ENCODE measurements at places on chromosomes 3 and 15.

GRCh38 chr3:18446149-18446825 lies 21.1 kb upstream of the SATB1 start:
- DNase-seq: no peak

GRCh38 chr3:62451211-62451887 lies 78.0 kb upstream of the FEZF2 start:
- DNase-seq: no peak

GRCh38 chr15:76483018-76483417 lies 146.4 kb downstream of the ISL2 start:
- DNase-seq: no peak

DNA sequence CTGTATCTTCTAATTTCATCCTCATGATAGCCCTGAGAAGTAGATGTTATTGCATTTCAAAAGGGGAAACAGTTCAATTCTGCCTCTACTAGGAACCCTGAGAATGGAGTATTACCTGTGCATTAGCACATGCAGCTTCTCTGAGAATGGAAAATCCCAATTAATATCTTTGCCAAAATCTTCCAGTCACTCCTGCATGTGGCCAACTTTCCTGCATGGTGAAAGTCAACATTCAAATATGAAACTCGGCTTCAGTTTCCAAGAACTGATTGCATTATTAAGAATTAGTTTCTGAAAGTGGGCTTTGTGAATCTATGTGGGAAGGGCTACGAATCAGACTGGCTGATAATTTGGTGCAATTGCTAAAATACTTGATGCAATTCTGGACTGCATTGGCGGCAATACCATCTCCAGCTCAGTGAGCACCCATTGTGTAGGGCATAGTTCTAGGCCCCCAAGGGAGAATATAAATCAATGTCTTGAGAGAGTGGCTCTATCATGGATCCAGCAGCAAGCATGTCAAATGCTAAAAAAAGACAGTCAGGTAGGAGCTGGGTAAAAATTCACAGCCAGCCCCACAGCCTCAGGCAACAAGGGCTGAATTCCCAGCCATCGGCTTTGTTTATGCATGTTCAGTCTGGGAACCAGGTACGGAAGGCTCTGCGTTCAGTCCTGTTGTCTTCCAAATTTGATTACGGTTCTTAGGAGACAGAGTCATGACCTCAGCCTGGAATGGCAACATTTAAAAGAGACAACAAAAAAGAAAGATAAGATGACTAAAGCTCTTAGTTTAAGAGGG lies 18.8 kb upstream of the BCL6 start:
- no peak for DNase-seq

DNA sequence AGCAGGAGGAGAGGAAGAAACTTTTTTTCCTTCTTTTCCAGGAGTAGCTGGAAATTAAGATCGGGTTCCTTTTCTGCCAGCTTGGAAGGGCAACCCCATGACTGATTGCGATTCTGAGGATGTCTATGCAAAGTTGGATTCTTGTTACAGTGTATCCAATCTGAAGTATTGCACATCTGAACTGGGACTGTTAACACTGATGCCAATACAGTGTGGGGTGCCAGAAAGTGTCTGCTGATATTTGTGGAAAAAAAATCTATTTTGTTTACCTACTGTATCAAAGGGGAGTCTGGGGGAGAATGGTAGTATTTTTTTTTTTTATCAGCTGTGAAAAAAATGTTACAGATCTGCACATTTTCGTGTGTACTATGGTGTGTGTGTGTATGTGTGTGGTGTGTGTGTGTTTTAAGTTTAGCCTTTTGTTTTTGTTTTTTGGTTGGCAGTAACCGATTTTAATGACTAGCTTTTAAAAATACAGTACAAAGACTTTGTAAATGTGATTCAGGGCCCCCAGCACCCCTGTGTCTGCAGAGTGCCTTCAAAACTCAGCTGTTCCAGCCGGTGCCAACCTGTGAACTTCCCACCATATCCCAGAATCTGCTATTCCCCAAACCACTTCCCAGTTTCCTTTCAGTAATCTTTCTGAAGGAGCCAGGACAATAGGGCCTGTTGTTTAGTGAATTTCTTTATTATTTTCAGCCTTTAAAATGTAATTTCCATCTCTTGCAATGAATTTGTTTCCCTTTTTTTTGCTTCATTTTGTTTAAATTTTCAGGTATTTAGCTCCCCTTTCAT lies 1.9 kb downstream of the RAP2B start:
- no peak for DNase-seq

DNA sequence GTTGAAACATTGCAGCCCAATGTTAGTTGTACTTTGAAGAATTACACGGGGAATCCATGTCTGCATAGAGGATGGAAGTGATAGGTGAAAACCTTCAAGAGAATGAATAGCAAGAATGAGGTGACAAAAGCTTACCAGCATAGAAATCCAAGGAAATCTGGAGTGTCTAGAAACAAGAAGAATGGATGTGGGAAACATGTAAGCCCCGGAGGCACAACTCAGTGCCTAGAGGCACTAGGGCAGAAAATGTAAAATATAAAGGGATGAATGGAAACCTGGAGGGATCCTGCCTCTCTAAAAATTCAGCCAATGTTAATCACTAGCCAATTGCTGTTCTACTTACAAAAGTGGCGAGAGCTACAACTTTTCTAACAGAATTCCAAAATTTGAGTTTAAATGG lies 619.0 kb downstream of the TBL1XR1 start:
- no peak for DNase-seq

DNA sequence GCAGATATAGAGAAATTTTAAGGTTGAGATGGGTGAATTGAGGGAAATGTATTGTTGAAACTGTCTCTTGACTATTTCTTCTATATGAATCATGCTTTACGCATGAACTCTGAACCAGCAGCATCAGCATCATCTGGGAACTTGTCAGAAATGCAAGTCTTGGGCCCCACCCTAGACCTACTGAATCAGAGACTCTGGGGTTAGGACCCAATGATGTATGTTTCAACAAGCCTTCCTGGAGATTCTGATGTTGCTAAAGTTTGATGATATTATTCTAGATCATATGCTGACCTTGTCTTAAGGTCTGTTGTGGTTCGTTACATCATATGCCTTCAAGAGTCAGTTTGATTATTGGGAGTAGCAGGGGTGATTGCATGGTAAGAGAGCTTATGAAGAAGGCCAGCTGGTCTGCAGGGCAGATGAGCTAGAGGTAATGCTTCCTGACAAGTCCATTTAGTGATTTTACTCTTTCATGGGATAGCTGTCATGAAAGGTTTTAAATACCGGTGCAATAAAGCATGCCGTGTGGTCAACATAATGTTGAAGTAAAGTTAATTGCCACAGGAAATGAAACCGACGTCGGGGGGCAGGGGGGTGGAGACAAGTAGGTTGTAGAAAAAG lies 152.4 kb upstream of the MRPL3 start:
- DNase-seq: no peak

DNA sequence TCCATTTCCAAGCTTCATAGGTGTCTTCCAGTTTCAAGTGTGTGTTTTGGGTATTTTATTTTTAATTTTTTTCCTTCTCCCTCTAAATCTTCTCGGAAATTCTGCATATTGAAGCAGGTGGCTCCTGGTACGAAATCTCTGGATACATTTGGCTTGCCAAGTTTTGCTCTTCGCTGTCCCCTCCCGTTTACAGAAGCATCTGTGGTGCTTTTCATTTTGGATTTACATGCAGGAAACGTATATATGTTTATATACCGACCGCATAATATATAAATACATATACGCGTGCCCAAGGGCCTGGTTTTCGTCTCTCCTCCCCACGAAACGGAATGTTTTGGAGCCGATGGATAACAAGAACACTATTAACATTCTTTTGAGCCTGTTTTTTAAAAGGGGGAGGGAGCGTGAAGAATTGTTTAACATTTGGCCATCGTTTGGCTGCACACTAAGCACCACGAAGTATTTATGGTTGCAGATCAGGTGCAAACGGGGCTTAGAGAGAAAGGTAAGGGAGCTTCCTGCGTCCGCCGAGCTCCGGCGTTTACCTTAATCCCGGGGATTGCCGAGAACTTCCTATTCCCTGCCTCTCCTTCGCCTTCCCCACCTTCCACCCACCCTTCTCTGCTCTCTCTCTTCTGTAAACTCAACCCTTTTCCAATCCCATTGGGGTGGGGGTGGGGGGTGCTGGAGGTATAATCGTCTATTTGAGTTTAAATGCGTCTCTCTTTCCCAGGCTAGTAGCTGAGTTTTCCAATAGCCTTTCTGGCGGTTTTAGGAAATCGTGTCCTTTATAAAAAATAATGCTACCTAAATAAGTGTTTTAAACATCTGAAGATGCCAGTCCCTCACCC lies 1.1 kb upstream of the NLGN1 start:
- no peak for DNase-seq

DNA sequence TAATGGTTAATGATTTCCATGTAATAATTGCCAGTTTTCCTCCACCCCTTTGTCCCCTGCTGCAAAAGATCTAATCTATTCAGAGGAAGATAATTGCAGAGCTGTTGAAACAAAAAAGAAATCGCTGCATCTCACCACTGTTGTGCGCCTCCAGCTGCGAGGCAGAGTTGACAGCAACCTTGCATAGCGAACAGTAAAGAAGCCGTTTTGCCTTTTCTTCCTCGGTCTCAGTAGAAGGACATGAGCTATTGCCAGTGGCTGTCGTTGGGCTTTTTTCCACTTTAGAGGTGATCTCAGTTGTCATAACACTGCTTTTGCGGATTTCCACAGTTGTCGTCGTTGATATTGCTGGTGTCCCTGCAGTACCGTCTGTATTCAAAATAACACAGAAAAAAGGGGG lies 314.2 kb downstream of the ZNF385D start:
- DNase-seq: no peak

DNA sequence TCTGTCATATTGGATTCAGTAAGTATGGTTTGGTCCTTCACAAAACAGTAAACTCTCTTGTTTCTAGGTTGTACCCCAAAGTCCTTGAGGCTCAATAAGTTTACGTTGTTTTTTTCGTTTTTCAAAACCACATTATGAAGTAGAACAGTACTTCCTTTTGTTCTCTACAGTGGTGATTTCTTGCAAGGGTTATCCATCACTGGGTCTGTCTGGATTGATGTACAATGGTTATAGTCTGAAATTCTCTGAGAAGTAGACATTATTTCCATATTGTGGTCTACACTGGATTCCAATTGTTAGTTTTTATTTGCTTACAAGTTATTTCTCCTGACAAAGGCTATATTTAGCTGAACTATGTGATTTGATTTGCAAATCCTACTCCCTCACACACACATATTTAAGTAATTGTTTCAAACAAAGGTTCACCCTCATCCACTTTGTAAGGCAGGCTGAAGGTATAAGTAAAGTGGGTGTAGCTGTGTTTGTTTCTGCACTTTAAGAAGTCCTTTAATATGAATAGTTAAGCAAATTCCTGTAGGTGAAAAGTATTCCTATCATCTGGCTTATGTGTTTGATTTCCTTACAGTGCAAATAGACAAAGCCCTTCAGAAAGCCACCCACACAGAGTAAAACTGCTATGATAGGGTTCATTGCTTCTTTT lies 64.2 kb upstream of the MME start:
- no peak for DNase-seq

- no peak for DNase-seq
These were observed 189.2 kb downstream of the TP63 start for GRCh38 chr3:189820365-189820720.

DNA sequence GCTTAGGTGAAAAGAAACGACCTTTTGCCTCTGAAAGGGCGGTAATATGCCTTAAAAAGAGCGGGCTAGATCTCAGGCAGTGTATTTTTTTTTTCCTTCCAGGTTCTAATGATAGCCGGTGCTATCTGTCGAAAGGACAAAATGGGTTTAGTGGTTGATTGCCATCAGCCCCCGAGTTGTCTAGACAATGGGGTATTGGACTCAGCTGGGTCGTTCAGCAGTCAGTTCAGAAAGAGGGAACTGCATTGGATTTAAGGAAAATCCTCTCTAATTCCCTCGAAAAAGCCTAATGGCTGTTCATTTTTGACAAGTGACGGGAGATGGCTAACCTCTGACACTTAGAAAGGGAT lies 728 bp downstream of the EIF2B5 start:
- DNase-seq: no peak

- DNase-seq: no peak
These were observed 490.7 kb downstream of the GBE1 start for GRCh38 chr3:81270603-81271379.

GRCh38 chr15:60396958-60397771 lies 621 bp downstream of the ANXA2 start:
- peak; percentile 25 for DNase-seq

DNA sequence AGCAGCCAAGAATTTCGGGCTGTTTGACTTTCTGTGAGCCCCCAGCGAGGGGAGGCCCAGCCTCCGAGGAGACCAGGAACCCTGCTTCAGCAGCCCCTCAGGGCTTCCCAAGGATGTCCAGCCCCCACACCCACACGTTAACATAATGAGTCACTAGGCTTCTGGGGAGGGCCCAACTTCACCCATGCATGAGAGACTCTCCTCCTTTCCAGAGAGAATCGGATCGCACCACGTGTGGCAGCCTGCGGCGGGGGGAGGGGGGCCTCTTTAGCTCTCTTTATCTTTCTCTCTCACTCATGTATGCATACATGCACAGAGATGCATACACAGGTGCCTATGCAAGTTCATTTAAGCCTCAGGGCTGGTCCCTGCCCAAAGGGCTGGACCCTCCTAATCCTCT lies 3.1 kb upstream of the AP2M1 start:
- DNase-seq: no peak

DNA sequence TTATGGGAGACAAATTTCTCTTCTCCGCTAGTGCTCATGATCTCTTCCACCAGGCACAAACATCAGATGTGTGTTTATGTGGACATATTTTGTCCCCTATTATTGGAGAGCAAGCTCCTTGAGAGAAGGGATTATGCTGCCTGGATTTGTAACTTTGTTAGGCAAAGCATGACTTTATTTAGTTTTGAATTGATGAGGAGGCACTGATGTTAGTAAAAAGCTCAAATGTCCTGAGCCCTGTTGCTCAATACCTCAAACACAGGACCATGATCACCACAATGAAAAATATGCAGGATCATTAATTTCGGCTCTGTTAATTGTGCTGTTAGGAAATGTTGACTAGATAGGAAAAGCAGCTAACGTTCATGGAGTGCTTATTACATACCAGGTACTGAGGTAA lies 29.1 kb downstream of the SCG5 start:
- DNase-seq: no peak

- no peak for DNase-seq
These were observed 9.1 kb downstream of the CIDEC start for GRCh38 chr3:9870978-9871377.

GRCh38 chr3:138473391-138473790 lies 39.0 kb downstream of the ESYT3 start:
- no peak for DNase-seq
